Chondrocyte (in vitro differentiated cells): ENCODE measurements at places on chromosomes 6 and 20. TPM values are rescaled to one million over a fixed set of nuclear protein-coding genes. Genes with fewer than 3 reads are reported as not detected.
A peak's percentile ranks its signal among the peaks of the same experiment; 100 is the strongest.

- H3K27me3 ChIP-seq, result no peaks in the 10 kb centered on the region
- no peak overlapping the region for H3K4me3 ChIP-seq
- H3K27ac ChIP-seq, result no peak overlapping the region
- DNase-seq, result no peak
- H3K4me1 ChIP-seq, result no peaks in the 10 kb centered on the region
Measured at GRCh38 chr6:155408981-155409380, 46.7 kb downstream of the NOX3 start.

DNA sequence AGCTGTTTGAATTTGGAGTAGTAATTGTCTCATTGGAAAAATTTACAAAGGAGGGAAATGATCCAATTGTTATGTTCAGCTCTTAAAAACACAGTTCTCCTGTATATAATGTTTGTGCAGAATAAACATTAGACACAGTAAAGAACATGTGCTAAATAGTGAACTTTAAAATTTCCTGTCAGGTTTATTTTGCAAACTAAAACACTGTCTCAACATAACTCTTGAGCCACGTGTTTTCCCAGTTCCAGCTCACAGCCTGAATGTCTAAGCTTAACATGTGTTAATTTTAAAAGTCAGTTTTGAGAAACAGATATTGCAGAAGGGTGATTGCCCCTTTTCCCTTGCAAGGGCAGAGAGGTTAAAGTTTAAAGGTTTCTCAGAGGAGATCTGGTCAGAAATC is 20.6 kb downstream of the EPHA7 start:
- no peak overlapping the region for H3K4me3 ChIP-seq
- no peak for DNase-seq
- H3K27ac ChIP-seq, result peak overlapping the region; percentile 32
- H3K4me1 ChIP-seq, result peaks cover 48% of the 10 kb centered on the region

Gene ZNF334
- total RNA-seq, result 4.7 to 6.6 TPM (median 4.8 TPM) in 3 replicates

Gene GGTLC1
- not detected in 3 replicates for total RNA-seq

DNA sequence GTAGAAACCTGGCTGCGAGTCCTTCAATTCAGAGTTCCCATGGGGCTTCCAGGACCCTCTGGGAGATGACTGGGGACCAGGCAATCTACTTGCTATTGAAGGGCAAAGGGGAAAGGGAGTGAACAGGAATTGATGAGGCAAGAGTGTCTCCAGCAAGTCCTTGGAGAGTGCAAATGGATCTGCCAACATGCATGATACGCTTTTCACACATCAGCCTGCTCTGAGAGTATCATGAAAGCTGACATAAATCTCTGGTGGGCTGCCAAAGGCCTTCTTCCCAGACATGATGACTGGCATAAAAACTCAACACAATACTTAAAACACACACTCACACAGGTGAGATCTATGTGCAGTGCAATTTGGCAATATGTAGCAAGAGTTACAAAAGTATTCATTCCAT is 759.1 kb downstream of the PTPRT start:
- H3K4me1 ChIP-seq, result no peaks in the 10 kb centered on the region
- no peak for DNase-seq
- peaks cover 1% of the 10 kb centered on the region for H3K27me3 ChIP-seq
- H3K36me3 ChIP-seq, result no peaks in the 10 kb centered on the region
- no peak overlapping the region for H3K27ac ChIP-seq

DNA sequence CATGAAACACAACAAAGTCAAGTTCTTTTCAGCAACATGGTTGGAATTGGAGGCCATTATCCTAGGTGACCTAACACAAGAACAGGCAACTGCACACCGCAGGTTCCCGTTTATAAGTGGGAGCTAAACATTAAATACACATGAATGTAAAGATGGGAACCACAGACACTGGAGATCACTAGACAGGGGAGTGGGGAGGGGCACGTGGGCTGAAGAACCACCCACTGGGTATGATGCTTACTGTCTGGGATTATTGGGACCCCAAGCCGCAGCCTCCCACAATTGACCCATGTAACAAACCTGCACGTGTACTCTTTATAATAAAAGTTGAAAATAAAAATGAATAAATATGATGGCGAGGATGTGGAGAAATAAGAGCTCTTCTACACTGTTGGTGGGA is 8.6 kb upstream of the RAET1G start:
- peaks cover 74% of the 10 kb centered on the region for H3K27me3 ChIP-seq
- no peak overlapping the region for H3K4me3 ChIP-seq
- H3K27ac ChIP-seq, result no peak overlapping the region
- H3K4me1 ChIP-seq, result peaks cover under 1% of the 10 kb centered on the region
- peaks cover 2% of the 10 kb centered on the region for H3K36me3 ChIP-seq
- DNase-seq, result no peak

- H3K27me3 ChIP-seq, result peaks cover 2% of the 10 kb centered on the region
- peaks cover 3% of the 10 kb centered on the region for H3K4me1 ChIP-seq
- H3K36me3 ChIP-seq, result peaks cover 1% of the 10 kb centered on the region
- no peak for DNase-seq
- no peak overlapping the region for H3K4me3 ChIP-seq
Measured at GRCh38 chr20:50594591-50595432, 84.6 kb downstream of the PTPN1 start.

DNA sequence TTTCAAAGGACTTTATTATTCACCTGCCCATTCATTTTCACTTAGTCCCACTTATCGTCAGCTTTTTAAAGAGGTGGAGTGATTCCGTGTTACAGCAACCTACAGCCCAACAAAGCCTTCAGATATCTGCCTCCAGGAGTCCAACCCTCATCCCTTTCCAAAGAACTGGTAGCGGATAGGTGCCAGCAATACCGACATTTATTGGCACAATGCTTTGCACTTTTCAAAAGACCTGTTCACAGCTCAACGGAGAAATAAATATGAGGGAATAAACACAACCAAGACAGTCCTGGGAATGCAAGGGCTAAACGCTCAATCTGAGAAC is 819 bp upstream of the MTRF1L start:
- no peak for DNase-seq
- peak overlapping the region; percentile 92 for H3K4me3 ChIP-seq
- no peaks in the 10 kb centered on the region for H3K27me3 ChIP-seq
- peaks cover 3% of the 10 kb centered on the region for H3K36me3 ChIP-seq

DNA sequence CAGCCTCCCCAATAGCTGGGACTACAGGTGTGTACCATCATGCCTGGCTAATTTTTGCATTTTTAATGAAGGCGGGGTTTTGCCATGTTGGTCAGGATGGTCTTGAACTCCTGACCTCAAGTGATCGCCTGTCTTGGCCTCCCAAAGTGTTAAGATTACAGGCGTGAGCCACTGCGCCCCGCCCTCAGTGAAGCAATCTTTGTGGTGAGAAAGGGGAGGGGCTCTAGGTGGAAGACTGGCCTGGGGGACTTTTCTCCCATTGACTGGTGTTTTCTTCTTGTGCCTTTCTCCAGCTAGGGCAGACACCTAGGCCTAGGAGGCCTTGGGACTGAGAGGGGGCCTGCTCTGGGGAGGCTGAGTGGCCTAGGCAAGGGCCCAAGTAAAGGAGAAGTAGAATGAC is 84.1 kb downstream of the DNAAF9 start:
- H3K36me3 ChIP-seq, result peaks cover 19% of the 10 kb centered on the region
- no peak for DNase-seq
- H3K4me3 ChIP-seq, result no peak overlapping the region

Gene TRIM38
- total RNA-seq, result 7.1 to 7.4 TPM (median 7.2 TPM) in 3 replicates

Gene TBXT
- not detected in 3 replicates for total RNA-seq

Gene GTF2H4
- total RNA-seq, result 39.5 to 54.6 TPM (median 40.1 TPM) in 3 replicates

Gene TMEM244
- total RNA-seq, result not detected in 3 replicates

DNA sequence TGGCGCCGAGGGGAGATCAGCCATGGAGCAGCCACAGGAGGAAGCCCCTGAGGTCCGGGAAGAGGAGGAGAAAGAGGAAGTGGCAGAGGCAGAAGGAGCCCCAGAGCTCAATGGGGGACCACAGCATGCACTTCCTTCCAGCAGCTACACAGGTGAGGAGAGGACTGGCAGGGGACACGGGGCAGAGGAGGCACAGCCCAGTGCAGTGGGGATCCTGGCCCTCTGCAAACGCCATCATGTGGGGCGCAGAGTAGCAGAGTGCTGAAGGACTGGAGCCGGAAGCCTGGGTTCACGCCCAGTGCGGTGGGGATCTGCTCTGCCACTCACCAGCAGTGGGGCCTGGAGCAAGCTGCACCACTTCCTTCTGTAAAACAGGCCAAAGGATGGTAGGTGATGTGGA is 41.1 kb upstream of the FANCE start:
- no peak for DNase-seq
- peaks cover 16% of the 10 kb centered on the region for H3K36me3 ChIP-seq
- H3K27me3 ChIP-seq, result no peaks in the 10 kb centered on the region
- no peak overlapping the region for H3K4me3 ChIP-seq
- no peak overlapping the region for H3K27ac ChIP-seq

Gene MACROD2
- total RNA-seq, result 2.7 to 4.8 TPM (median 3.2 TPM) in 3 replicates

- H3K36me3 ChIP-seq, result no peaks in the 10 kb centered on the region
- no peak overlapping the region for H3K27ac ChIP-seq
- peaks cover 2% of the 10 kb centered on the region for H3K4me1 ChIP-seq
- H3K4me3 ChIP-seq, result no peak overlapping the region
Measured at GRCh38 chr6:142702501-142703460, 242.2 kb downstream of the HIVEP2 start.

DNA sequence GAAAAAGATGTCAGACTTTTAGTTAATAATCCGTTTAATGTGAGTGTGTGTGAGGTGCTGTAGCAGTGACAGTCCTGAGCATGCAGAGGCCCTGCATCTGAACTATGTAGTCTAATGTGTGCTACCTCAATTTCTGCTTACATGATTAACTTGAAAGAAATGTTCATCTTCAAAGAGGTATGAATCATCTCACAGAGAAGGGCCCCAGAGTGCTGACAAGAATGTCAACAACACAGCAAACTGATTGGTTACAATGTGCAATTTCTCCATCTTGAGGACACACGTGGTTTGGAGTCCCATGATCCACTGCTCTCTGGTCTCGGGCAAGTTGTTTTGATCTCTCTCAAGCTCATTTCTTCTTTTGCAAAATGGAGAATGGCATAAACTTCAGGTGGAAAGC is 61.7 kb upstream of the EMILIN3 start:
- no peak overlapping the region for H3K4me3 ChIP-seq
- H3K4me1 ChIP-seq, result peaks cover 40% of the 10 kb centered on the region
- H3K36me3 ChIP-seq, result peaks cover 22% of the 10 kb centered on the region
- H3K27ac ChIP-seq, result no peak overlapping the region
- no peak for DNase-seq

Gene MCCD1
- not detected in 3 replicates for total RNA-seq

DNA sequence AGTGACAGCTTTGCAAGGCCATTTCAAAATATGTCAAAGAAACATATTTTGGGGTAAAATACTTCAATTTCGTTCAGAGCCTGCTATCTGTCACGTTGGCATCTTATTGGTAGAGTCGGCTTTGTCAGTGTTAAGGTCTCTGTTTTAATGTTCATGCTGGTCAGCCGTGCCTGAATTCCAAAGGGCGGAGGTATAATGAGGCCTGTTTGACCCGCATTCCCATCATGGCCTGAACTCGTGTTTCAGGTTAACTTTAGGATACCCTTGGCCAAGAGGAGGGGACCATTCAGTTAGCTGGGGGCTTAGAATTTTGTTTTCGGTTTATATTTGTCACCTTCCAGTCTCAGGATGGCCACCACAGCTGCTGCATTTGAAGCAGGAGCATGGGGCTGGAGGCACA is 236.4 kb downstream of the NFATC2 start:
- no peaks in the 10 kb centered on the region for H3K36me3 ChIP-seq
- H3K27ac ChIP-seq, result no peak overlapping the region
- H3K27me3 ChIP-seq, result no peaks in the 10 kb centered on the region
- H3K4me3 ChIP-seq, result no peak overlapping the region

- no peak overlapping the region for H3K4me3 ChIP-seq
- no peak for DNase-seq
- H3K36me3 ChIP-seq, result no peaks in the 10 kb centered on the region
- peak overlapping the region; percentile 86 for H3K27ac ChIP-seq
- peaks cover 35% of the 10 kb centered on the region for H3K4me1 ChIP-seq
Measured at GRCh38 chr6:78607189-78607588, 260.2 kb upstream of the IRAK1BP1 start.

Gene PSORS1C2
- not detected in 3 replicates for total RNA-seq

Gene TCF19
- total RNA-seq, result 7.4 to 22.4 TPM (median 7.9 TPM) in 3 replicates

Gene STX7
- total RNA-seq, result 58.2 to 69.3 TPM (median 66.5 TPM) in 3 replicates

Gene OPRM1
- total RNA-seq, result not detected in 3 replicates

DNA sequence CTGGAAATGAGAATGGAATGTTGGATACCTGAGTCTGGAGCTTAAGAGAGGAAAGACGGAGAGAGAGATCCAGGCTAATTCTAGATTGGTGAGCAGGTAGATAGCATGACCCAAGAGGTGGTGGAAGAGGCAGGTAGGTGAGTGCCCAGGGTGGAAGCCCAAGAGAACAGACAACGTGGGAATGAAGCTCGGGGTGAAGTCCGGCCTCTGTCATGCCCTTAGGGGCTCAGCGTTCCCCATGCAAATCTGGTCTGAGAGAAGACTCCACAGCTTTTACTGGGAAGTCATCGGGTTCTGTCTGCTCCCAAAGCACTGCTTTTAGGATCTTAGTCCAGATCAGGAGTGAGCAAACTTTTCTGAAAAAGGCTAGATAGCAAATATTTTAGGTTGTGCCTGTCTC is 3.6 kb downstream of the NELFCD start:
- no peak overlapping the region for H3K4me3 ChIP-seq
- H3K27me3 ChIP-seq, result no peaks in the 10 kb centered on the region
- H3K27ac ChIP-seq, result no peak overlapping the region
- H3K4me1 ChIP-seq, result peaks cover 21% of the 10 kb centered on the region

GRCh38 chr20:23050847-23051627 is 1.6 kb upstream of the THBD start:
- DNase-seq, result peak; percentile 81
- H3K4me3 ChIP-seq, result peak overlapping the region; percentile 85
- H3K36me3 ChIP-seq, result peaks cover 2% of the 10 kb centered on the region

DNA sequence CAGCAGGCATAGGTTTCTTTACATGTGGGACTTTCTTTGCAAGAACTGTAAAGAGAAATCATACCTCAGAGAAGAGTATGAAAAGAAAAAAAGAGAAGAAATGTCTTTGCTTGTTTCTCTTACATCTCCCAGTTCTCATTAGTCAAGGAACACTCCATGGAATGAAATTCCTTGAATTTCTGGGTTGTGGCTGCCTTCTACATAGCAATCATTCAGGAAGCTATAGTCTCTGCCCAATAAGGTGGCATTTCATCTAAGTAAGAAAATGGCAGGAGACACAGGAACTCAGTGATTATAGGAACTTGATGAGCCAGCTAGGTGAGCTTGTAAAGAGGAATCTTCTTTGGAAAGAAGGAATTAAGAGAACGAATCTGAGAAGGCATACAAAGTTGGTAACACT is 197.0 kb upstream of the FKBP1C start:
- H3K4me3 ChIP-seq, result no peak overlapping the region
- H3K27me3 ChIP-seq, result peaks cover 2% of the 10 kb centered on the region
- no peaks in the 10 kb centered on the region for H3K4me1 ChIP-seq
- DNase-seq, result no peak
- no peak overlapping the region for H3K27ac ChIP-seq

Gene TTK
- total RNA-seq, result 3.7 to 4.4 TPM (median 3.8 TPM) in 3 replicates

DNA sequence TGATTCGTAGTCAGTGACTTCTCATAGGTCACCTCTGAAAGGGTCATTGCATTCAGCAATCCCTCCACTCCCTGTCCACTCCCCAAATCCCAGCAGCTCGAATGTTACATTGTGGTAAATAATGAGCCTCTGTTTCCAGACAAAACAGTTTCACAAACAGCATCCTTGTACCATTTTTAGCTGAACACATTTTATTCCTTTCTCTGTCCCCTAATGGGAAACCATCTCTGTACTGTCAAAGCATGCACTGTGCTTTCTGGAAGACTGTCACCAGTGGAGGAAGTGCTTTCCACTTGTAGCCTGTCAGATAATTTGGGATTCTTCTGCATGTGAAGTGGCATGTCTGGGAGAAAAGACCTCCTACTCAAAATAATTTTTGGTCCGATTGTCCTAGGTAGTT is 82.0 kb downstream of the SLC35F1 start:
- no peaks in the 10 kb centered on the region for H3K27me3 ChIP-seq
- H3K27ac ChIP-seq, result no peak overlapping the region
- no peak for DNase-seq
- H3K4me3 ChIP-seq, result no peak overlapping the region
- no peaks in the 10 kb centered on the region for H3K36me3 ChIP-seq
- no peaks in the 10 kb centered on the region for H3K4me1 ChIP-seq
